Naive thymus-derived CD4-positive, alpha-beta T cell (primary cell): ENCODE measurements at places on chromosomes 6 and 20. TPM values are rescaled to one million over a fixed set of nuclear protein-coding genes. Genes with fewer than 3 reads are reported as not detected.
A peak's percentile ranks its signal among the peaks of the same experiment; 100 is the strongest.

IL17F gene
- not detected in 2 replicates for total RNA-seq

RAET1E gene
- not detected in 2 replicates for total RNA-seq

GMPR gene
- total RNA-seq: not detected

PDE10A gene
- total RNA-seq: not detected

DAAM2 gene
- not detected for total RNA-seq

OR12D3 gene
- total RNA-seq: not detected

RAET1L gene
- total RNA-seq: not detected

CTCFL gene
- total RNA-seq: not detected

DNA sequence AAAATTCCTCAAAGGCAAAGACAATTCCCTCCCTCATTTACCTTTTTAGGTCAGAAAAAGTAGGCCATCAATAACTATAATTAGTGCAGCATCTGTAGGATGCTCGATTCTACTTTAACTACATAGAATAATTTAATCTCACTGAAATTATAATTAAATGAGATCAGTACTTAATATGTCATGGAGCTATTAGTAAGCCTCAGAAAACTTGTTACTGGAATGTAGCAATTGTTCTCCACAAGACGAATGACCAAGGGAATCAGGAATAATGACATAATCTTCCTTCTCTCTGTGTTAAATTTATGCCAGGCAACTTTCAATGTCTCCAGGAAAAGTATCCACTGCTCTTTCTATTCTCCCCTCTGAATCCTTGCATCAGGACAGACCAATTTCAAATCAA is 34.1 kb downstream of the SESN1 start:
- no peak for DNase-seq

DNA sequence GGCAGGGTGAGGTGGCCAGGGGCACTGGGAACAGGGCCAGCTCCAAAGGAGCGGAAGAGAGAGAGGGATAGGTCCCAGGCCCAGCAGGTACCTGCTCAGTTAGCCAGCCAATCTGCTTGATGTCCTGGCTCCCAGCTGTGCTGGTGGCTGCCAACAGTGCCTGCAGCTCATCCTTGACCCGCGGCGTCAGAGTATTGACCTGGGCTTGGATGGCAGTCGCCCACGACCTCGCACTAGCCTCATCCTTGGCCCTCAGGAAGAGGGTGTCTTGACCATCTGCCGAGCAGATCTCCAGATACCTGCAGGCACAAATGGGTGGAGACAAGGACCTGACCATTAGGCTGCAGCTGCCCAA is 11.1 kb upstream of the CDK5RAP1 start:
- no peak for DNase-seq

GRCh38 chr6:42783177-42783875 is 1.5 kb downstream of the BICRAL start:
- DNase-seq: peak; percentile 93

DNA sequence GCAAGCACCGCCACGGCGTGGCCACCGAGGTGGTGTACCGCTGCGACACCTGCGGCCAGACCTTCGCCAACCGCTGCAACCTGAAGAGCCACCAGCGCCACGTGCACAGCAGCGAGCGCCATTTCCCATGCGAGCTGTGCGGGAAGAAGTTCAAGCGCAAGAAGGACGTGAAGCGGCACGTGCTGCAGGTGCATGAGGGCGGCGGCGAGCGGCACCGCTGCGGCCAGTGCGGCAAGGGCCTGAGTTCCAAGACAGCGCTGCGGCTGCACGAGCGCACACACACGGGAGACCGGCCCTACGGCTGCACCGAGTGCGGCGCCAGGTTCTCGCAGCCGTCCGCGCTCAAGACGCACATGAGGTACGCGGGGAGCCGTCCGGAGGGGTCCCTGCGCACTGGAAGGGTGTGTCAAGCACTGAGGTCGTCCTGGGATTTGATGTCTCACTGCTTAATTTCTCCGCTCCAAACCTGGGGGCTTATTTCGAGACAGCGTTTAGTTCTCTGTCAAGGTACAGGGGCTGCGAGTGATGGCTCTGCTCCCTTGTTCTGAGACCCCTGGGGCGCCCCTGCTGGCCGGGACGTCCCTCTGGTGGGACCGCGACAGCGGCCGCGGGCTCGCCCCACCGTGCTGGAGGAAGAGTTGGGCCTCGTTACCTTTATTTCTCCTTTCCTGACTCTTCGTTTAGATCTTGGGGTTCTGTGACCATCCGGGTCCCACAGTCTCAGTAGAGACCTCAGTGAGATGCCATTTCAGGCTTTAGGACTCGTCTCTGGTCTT is 3.6 kb downstream of the GZF1 start:
- no peak for DNase-seq

GRCh38 chr20:38842026-38842425 is 36.5 kb downstream of the PPP1R16B start:
- DNase-seq: no peak

GRCh38 chr6:16129623-16130401 is 926 bp downstream of the MYLIP start:
- no peak for DNase-seq

DNA sequence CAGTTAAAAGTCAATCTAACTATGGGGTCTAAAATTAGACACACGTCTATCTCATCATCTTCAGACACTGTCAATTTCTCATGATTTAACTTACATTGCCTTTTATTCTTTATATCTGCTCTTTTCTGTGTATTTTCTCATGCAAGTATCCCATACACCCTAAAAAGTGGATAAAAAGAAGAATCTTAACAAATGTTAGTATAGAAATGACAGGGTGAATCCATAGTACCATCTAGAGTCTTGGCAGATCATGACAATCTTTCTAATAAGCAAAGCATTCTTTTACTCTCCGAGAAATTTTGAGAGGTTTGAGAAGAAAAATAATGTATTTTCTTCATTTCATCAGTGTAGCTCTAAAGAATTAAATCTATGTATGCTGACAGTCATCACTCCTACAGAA is 382.7 kb downstream of the C6orf118 start:
- DNase-seq: no peak

GRCh38 chr6:35082046-35082732 is 59.0 kb downstream of the TCP11 start:
- DNase-seq: no peak

DNA sequence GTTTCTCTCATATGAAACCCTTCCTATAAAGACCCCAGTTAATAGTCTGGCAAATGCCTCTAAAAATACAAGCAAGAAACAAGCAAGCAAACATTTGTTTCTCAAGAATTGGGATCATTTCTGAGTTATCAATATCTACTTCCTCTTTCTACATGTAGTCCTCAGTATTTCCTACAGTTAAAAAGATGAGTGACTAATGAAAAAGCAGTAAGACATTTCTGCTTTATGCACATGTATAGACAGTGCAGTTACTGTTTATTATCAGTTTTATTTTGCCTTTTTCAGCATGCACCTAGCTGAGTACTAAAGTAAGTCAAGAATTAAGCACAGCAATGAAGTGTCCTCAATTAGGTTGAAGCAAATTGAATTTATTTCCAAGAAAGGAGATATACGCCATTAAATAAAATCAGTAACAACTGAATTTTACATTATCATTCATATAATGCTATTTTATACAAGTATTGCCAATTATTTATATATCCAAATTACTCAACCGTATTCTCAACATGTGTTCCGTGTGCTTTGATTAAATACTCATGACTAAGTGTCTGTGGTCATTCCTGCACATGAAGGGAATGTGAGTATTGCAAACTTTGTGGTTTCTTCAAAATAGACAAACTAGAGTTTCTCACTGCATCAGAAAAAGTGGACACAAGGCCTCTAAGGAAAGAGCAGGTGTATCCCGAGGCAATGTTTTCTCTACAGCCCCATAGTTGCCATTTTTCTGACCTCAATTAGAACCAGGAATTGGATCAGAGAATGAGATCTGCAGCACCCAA is 159.3 kb upstream of the MARCKS start:
- no peak for DNase-seq

- DNase-seq: no peak
Measured at GRCh38 chr20:59074456-59074855, 31.9 kb upstream of the PRELID3B start.

DNA sequence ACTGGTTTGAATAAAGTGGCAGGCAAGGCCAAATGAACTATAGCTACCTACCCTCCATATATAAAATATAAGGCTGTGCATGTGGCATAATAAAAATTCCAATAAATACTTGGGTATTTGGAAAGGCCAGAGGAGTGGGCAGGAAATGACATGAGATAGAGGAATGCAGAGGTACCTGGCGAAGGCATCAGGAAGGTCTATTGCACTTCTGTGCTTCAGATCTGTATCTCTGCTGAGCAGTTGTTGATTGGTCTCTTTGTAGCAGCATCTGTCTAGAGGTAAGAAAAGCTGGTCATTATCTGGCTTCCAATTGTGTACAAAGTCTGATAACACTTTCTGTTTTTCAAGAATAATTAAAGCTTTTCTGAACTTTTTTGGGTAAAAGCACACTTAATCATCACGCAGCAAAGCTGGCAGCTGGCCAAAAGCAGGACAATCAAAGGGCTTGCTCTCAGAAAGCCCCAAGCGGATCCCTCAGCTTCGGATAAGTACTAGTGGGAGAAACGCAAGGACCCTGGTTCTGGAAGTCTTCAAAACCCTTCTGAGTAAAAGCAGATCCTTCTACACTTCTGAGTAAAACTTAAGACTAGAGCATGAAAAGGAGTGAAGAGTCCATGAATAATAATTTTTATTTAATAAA is 120.1 kb upstream of the TCF21 start:
- no peak for DNase-seq

DNA sequence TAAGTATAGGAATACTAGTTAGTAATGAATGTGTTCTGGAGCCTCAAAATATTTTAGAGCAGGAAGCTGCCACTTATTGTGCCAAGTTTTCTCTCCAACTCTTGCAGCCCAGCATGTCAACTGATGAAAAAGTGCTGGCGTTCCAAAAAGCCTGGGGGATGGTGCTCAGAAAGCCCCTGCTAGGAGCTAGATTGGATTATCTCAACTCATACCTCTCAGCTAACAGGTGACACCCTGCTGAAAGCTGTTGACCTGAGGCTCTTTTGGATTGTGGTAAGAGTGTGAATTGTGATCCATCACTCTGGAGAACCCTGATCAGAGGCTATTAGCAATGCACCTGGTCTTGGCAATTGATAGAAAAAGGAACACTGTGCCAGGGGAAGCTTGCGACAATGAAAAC is 580.4 kb downstream of the EYS start:
- DNase-seq: no peak

DNA sequence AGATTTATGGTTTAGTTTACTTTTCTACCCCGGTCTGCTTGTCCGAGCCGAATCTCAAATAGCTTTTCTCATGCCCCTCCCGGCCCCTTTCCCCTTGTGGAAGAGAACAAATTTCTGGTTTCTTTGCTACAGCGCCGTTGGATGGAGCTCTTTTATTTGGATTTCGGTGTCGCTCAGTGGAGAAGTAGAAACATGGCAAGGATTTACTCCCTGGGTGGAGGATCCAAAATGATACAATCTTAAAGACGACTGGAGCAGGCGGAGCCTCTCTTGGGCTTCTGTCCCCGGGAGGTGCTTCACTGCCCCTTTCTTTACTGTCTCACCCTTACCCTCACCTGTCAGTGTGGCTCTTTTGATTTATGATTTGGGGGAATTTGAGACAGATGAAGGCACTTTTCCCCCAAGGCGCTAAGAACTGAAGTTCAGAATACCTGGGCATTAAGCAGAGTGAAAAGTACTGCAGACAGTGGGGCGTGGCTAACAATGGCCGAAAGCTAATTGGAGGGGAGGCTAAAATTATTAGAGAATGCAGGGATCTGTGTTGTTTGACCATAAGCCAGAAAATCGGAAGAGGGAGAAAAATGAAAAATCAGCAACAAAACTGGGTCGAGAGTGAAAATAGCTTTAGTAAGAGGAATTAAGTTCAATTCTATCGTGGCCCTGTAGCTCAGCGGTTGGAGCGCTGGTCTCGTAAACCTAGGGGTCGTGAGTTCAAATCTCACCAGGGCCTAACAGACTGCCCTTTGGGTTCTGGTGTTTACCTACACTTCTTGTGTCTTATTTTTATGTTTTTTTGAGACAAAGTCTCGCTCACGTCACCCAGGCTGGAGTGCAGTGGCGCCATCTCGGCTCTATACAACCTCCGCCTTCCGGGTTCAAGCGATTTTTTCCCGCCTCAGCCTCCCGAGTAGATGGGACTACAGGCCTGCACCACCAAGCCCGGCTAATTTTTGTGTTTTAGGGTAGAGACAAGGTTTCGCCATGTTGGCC is 145.1 kb upstream of the ZNF184 start:
- DNase-seq: no peak

DNA sequence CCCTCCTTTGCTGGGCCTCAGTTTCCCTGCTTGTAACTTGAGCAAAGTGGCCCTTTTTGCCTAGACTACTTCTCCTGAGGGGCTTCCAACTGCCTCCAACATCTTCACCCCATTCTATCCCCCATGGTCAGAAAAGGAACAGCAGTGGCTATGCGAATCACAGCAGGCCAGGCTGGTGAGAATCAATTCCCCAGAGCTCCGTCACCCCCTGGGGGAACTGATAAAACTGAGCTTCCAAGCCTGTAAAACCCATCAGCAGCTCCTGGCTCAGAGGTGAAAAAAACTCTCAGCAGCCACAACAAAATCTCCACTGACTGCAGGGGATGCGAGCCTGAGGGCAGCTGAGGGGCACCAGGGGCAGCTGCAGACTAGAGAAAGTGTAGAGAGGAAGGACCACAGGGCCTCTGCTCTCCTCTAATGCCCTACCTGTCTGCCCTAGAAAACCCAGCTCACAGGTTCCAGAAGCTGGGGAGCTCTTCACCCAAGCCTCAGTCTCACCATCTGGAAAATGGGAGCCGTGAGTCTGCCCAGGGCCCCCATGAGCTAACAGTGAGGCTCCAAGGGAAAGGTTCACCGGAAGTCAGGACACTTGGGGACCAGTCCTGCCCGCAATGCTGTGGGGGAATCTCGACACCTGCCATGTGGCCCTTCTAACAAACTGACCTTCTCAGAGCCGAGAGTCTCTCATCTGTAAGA is 120.6 kb downstream of the GRM4 start:
- DNase-seq: no peak

- DNase-seq: peak; percentile 55
Measured at GRCh38 chr6:109491207-109491938, 8.4 kb upstream of the ZBTB24 start.

GRCh38 chr20:50293284-50294139 is 102.9 kb downstream of the CEBPB start:
- no peak for DNase-seq

GRCh38 chr20:23178806-23179205 is 92.7 kb upstream of the CD93 start:
- no peak for DNase-seq

- DNase-seq: no peak
Measured at GRCh38 chr20:12113468-12114371, 196.0 kb downstream of the BTBD3 start.

DNA sequence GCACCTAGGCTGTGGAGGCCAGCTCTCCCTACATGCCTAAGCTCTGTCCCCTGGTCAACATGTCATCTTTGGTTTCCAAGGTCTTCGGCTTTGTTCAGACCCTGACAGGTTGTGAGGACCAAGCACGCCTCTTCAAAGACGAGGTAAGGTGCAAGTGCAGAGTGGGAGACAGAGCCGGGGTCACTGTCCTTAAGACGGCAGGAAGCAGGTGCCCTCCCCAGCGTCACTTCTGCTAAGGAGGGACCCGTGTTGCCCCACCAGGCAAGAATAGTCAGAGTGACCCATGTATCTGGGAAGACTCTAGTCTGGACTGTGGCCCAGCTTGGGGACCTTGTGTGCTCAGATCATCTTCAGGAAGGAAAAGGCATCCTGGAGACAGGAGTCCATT is 18.2 kb upstream of the SGK2 start:
- no peak for DNase-seq
